ENCODE measurements at places on chromosomes 6 and 20.

DNA sequence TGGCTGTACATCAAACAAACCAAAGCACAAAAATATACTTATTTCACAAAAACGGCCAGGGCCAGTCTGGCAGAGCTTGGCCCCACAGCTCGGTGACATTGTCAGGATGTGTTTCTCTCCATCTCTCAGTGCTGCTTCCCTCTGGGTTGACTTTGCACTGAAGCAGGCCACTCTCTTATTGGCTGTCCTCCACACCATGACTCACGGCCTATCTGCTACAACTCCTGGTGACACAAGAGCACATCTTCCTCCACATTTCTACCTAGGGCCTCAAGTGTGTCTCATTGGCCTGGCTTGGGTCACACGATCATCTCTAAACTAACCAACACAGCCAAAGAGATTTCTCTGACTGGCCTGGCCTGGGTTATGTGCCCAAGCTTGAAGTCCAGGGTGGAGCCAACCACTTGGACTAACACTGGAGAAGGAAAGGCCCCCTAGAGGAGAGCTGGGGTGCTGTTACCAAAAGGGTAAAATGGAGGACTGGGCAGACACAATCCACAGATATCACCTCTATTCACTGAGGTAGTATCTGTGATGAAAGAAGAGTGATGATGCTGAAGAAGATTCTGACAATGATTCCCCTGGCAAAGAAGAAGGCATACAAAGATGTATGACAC is 159.8 kb upstream of the TSHZ2 start:
- no peak for DNase-seq

- DNase-seq: no peak
Observed at GRCh38 chr6:169251822-169252504, 1.7 kb downstream of the THBS2 start.

DNA sequence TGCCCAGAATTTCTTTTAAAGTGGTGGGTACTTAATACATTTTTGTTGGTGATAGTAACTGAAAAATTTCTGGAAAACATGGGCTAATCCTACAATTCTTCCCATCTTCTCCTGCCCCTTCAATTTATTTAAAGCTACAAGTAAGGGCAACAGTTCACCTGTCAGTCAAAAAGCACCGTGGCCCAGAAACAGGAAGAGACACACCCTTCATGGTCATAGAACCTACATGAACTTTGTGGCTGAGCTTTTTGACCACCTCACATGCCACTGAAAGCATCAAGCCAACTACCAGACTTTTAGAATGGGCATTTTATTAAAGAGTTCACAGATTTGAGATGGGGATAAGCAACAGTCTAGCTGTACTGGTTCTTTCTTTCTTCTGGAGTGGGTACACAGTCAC is 201.1 kb upstream of the CNR1 start:
- no peak for DNase-seq

GRCh38 chr6:105452924-105453756 is 50.3 kb upstream of the PREP start:
- DNase-seq: no peak

DNA sequence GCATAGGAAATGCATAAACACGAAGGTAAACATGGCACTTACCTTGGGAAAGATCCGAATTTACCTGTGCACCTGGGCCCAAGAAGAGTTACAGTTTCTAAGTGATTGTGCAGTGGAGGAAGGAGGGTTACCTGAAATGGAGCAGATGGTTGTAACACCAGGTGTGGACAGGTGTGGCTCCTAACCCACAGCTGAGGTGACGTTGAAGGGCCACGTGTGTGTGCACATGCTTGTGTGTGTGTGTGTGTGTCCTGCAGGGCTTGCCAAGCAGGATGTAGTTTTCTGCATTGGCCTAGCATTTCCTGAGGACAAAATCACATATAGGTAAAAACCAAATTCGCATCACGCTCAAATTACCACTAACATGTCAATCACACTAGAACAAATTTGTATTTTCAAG is 240.8 kb downstream of the ANKRD60 start:
- no peak for DNase-seq

- DNase-seq: no peak
Observed at GRCh38 chr6:80356000-80356399, 249.5 kb downstream of the BCKDHB start.

GRCh38 chr20:7226156-7226555 is 458.7 kb downstream of the BMP2 start:
- DNase-seq: no peak

GRCh38 chr6:134908906-134909516 is 40.9 kb downstream of the ALDH8A1 start:
- peak; percentile 83 for DNase-seq

DNA sequence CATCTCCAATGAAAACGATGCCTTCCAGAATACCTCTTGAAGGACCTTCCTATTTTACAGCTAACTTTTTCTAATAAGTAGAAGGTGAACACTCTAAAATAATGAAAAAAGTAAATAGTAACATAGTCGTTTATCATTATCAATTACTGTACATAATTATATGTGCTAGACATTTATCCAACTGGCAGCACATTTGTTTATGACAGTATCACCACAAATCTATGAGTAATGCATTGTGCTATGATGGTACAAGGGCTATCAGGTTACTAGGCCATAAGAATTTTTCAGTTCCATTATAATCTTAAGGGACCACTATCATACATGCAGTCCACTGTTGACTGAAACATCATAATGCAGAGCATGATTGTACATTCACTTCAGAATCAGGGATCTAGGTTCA is 68.4 kb downstream of the ATG5 start:
- DNase-seq: no peak

DNA sequence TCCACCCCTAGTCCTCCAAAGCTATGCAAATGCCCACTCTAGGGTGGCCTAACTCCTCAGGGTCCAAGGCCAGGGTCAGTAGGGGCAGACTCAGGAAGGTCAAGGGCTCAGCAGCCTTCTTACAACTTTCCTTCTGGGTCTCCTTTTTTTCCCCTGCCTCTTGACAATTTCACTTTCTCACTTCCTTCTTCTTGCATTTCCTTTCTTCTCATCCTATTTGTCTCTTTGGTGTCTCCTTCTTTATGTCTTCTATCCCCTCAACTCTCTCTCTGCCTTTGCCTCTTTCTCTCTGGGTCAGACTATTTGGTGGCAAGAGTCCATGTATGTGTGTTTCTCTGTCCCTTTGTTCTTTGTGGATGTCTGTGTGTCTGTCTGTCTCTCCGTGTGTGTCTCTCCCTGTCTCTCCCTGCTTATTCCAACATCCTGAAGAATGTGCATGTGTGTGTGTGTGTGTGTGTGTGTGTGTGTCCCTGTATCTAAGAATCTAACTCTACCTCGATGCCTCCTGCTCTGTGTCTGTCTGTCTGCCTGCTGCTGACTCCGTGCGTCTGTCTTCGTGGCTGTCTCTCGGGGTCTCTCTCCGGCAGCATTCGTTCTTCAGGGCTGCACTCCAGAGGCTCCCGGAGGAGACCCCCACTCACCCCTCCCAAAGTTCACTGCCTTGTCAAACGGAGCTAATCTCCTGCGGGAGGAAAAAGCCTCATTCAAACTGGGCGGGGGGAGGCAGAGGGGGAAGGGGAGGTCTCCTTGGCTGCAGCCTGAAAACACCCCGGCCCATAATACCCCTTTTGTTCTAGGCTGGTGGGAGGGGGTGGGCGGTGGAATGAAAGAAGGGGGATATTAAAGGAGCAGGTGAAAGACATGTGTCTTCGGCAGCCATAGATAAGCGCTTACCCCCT is 51.7 kb upstream of the FOXP4 start:
- DNase-seq: no peak

- no peak for DNase-seq
Observed at GRCh38 chr6:110587328-110587727, 110.9 kb upstream of the SLC22A16 start.

- no peak for DNase-seq
Observed at GRCh38 chr20:10784554-10785183, 110.9 kb upstream of the JAG1 start.

DNA sequence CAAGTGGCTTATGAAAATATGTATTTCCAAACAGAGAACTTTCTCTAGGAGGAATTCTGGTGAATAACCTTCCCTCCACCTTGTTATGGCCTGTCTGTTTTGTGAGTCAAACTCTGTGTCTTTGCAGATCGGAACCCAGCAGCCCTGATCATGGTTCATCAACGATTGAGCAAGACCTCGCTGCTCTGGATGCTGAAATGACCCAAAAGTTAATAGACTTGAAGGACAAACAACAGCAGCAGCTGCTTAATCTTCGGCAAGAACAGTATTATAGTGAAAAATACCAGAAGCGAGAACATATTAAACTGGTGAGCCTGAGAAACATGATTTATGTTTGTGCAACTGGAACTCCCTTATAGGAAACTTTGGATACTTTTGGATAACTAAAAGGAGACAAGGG is 294.5 kb upstream of the PLCB4 start:
- no peak for DNase-seq

- no peak for DNase-seq
Observed at GRCh38 chr20:2946988-2947961, 74.0 kb downstream of the PTPRA start.

GRCh38 chr6:18400831-18401446 is 13.8 kb downstream of the RNF144B start:
- DNase-seq: no peak

GRCh38 chr6:150058986-150059385 is 9.9 kb downstream of the ULBP3 start:
- no peak for DNase-seq

DNA sequence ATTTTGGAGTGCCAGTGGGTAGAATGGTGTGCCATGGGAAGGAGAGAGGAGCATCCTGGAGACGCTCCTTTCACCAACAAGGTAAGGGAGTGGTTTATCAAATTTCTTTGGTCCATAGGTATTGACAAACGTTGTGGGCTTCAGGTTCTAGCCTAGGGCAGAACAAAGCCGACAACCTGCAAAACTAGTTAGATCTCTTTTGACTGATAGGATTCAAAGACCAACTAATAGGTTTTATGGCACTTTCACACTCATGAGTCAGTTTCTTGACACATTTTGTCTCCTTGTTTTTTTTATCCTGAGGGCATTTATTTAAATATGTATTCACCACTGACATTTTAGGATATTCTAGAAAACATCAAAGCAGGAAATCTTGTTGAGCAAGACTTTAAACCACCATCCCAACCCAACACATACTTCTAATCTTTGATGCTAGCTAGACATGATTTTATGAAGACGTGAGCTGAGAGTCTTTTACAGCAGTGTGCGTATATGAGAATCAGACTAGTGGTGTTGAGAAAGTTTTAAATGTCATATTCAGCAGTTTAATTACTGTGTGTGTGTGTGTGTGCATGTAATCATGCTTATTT is 370.4 kb upstream of the HSF2 start:
- no peak for DNase-seq

DNA sequence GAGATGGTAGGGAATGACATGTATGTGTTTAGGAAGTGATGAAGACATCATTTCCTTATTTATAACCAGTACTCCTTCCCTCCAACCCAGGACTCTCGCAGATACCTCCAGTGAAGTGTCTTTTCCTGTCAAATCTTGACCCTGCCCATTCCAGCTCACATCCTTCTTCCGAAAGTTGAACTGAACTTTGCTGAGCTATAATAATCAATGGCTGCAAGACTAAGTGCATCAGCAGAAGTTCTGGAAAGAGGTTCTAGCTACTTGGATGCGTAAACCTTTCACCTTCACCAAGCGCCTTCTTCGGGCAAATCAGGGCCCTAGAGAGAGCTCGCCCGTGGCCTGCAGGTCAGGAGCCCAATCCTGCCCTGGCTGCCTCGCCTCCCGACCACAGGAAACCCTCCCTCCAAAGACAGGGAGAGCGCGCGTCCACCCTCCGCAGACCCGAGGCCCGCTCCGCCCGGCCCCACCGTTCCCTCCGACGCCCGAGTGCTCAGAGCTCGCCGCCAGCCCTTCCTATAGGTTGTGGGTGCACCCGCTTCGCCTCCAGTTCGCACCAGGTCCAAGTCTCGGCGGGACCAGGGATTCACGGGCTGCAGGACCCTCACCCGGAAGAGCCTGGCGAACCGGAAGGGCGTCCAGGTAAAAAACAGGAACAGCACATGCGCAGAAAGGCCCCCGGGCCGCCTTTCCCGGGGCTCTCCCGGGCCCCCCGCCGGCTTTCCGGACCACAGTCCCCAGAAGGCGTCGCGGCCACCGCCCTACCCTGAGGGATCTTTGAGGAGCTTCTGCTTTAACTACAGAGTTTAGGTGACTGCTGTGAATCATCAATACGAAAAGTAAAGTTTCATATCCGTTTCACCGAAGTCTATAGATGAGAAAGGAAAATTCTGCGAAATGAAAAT is at the start of gene ZNF334:
ZNF334 (minus strand) TSS at position 617 of the 902 bp plus-strand sequence. CDS start 1,457 bp downstream, outside the sequence.
- peak; percentile 96 for DNase-seq

- no peak for DNase-seq
Observed at GRCh38 chr6:56076033-56076432, 171.3 kb downstream of the COL21A1 start.

- DNase-seq: no peak
Observed at GRCh38 chr6:126261792-126262421, 78.0 kb upstream of the CENPW start.

DNA sequence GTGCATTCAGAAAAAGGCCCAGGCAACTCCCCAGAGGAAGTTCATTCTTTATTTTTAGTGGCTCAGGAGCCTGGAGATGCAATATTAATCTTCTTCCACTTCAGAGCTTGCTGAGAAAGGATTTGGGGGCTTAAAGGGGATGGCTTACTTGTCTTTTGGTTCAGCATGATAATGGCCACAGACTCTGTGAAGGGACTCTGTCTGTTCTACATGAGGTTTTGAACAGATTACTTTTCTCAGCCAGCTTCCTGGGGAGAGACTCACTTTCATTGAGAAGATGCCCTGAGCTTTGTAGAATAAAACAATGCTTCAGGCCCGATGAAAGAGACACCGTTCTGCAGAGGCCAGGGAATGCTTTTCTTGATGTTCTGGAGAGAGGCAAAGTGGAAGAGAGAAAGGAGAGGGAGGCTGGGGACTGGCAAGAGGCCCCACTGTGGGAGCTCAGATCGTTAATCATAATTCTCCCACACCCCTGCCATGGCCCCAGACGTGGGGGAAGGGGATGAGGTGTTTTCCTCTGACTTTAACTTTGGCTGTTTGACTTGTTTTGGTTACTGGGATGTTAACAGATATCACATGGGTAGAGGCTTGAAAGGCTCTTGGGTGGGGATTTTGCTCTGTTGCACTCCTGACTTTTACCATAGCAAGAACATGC is 19.1 kb downstream of the SCP2D1 start:
- DNase-seq: no peak

- DNase-seq: no peak
Observed at GRCh38 chr6:9620263-9620662, 794.6 kb downstream of the TFAP2A start.

GRCh38 chr6:34538581-34538980 is 17.5 kb downstream of the SPDEF start:
- DNase-seq: no peak
